ENCODE measurements at places on chromosomes 7 and 10.

- DNase-seq, result no peak
These were observed 777.5 kb upstream of the LRRTM3 start for GRCh38 chr10:66148312-66148711.

- no peak for DNase-seq
These were observed 964.0 kb downstream of the GATA3 start for GRCh38 chr10:9018195-9019173.

- DNase-seq, result no peak
These were observed 67.5 kb upstream of the INSIG1 start for GRCh38 chr7:155230169-155230593.

DNA sequence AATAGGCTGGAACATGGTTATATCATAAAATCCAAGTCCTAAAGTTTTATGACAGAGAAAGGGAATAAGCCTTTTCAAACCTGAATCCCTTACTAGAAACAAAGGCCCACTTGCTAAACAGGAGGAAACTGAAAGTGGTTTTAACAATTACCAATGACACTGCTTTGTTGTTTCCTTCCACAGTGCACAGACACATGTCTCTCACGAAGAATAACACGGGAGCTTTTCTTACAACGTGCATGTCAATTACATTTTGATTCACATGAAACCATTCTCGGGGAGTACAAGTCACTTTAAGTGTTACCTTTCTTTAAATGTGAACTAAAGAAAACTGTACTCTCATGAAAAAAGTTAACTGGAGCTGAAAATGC is 1.4 kb downstream of the MRPS33 start:
- DNase-seq, result no peak
